ENCODE measurements at places on chromosomes 6 and 20.
A peak's percentile ranks its signal among the peaks of the same experiment; 100 is the strongest.

- no peak for DNase-seq
Measured at GRCh38 chr6:13397359-13398068, 69.2 kb upstream of the TBC1D7 start.

- no peak for DNase-seq
Measured at GRCh38 chr6:41551086-41551700, 5.0 kb downstream of the FOXP4 start.

DNA sequence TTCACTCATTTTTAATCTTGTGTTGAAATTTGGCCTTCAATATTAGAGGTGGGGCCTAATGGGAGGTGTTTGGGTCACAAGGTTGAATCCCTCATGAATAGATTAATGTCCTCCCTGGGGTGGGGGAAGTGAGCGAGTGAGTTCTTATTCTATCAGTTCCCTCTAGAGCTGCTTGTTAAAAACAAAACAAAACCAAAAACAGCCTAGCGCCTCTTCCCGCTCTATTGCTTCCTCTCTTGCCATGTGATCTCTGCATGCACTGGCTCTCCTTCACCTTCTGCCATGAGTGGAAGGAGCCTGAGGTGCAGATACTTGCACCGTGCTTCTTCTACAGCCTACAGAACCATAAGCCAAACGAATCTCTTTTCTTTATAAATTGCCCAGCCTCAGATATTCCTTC is 89.6 kb upstream of the SLC35F1 start:
- no peak for DNase-seq

DNA sequence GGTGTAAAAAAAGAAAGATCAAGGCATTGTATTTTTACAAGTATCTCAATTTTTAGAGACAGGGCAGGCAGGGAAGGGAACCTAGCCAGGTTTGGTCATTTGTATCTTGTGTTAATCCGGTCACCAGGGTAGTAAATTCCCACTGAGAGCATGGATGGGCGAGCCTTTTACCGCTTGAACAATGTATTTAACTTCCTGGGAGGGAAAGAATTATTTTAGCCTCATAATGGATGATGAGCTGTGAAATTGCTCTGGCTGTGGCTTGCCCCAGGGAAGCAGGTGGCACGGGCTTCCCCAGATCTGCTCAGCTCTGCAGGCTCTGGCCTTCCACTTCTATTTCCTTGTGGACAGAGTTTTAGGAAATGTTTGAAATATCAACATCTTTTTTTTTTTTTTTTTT is 72.9 kb downstream of the TOX2 start:
- DNase-seq = no peak

DNA sequence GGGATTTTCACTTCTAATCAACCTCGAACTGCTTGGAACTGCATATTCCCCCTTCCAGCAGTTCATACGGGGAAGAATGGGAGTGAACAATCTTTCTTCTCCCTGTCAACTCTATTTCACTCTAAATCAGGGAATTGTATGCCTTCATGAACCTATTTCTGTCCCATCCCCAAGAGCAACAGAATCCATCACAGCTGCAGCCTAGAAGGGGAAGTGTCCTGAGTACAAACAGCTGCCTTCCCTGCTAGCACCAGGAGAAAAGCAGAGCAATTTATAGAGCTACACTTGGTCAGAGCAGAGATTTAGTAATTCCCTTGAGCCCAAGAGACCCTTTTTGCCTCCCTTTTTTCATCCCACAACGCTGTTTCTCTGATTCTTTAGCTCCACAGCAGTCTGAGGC is 208.4 kb downstream of the ADGRG6 start:
- no peak for DNase-seq

DNA sequence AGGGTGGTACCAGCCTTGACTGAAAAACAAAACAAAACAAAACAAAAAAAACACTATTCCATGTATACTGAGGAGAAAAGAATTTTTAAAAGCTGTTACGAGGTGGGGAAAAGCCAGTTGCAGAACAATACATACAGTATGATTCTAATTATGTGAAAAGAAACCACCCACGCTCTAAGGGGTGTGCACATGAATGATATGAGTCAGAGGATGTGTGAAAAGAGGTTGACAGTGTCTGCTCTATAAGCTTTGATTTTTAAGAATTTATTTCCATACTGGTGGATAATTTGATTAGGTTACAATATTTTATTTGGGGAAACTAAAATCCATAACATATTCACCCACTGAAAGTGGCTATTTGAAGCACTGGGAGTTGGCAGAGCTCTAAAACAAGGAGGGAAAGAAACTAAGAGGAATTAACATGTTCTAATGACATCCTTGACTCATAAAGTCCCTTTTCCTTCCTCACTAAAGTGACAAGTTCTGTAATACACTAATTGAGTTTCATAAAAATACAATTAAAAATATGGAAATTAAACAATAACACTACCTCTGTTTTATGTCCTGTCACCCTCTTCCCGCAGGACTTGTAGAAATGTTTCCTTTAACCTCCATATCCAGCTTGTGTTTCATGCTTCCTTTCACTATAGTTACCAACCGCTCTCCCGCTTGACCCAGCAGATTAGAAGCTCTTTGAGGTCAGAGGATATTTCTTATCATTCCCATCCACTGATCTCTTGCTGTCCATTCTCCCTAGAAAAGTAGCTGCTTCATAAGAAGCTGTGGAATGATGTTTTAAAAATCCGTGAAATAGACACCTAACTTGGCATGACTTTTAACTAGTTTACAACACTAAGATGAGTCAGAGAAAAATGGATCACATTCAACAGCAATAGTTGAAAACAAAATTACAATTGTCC is 118.6 kb upstream of the CCDC28A start:
- peak; percentile 55 for DNase-seq

DNA sequence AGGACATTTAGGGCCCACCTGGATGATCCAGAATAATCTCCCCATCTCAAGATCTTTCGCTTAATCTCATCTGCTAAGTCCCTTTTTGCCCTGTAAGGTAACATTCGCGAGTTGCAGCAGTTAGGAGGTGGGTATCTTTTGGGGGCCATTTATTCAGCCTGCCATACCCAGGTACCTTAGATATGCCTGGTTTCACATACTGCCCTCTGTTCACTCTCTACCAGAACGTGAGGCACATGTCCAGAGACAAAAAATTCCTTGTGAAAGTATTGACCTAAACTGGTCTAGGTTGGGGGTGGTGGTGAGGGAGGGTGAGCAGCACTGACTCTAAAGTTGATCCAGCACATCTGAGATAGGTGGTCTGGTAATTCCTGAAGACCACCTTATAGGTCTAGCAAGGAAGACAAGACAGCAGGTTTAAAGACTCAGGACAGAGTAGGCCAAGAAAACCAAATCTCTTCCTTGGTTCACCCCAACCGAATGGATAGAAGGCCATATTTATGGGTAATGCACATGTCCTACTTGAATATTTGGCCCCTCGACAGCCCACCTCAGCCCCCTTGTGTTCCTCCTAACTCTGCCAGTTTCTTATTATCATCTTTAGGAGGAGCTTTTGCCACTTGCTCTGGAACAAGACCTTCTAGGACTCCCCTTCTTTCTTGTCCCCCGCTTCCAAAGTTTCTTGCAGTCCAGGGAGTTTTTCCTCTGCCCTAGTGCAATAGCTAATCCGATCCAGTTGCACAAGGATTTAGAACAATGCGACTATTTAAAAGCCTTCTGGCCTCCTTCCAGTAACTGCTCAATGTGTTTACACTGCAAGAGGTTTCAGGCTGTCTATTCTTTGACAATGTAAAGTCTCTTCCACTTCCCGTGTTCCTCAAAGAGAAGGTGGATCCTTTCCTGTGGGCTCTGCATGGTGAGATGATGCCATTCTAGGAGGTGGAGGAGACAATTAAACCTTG is 213.0 kb upstream of the LAMP5 start:
- DNase-seq = peak; percentile 68

DNA sequence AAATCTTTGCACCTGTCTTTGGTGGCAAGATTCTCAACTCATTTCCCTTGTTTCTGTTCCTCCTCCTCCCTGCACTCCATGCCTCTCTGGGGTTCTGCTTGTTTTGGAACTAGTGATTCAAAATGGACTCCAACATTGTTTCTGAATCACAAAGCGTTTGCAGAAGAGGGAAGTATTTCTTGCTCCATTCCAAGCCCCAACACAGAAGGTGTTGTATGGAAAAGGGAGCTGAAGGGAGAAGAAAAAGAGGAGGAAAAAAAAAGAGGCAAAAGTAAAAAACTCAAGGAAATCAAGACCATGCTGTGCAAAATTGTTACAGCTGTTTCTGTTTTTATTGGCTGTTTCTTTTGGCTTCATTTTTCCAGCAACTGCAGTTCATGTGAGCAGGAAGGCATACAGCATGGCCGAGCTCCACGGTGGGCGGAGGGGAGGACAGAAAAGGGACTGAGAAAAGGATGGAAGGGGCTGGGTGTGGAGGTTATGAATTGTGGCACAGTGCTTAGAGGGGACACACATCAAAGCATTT is 66.9 kb upstream of the PRL start:
- peak; percentile 22 for DNase-seq

DNA sequence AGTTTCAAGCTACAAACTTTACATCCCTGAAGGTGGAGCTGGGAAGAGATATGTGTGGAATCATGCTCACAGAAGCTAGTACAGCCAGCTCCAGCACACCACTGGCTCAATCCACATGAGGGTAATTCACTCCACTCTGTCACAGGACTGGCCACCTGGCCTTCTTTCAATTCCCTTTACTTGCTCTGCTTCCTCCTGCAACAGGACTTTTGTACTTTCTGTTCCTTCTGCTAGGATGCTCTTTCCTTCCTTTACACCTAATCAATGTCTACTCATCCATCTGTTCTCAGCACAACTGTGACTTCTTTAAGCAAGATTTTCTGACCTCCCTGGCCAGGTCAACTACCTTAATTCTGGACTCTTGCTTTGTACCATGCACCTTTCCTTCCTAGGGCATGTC is 39.4 kb upstream of the MYB start:
- no peak for DNase-seq

DNA sequence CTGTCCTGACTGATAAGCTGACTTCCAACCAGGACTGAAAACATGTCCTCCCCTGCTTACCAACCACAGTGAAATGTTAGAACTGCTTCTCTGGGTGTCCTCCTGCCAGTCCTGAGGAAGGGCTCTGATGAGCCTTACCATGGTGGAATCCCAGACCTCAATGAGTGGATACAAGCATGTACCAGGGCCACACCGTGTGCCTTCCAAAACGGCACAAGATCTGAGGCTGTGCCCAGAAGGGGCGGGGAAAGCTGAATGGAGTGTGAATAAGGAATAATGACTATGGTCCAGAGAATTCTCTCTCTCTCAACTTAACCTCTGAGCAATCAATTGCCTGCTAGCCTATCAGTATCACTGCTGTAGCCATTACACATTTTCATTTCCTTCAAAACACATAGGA is 51.7 kb downstream of the PDE10A start:
- DNase-seq = no peak

GRCh38 chr20:9831032-9831431 is 7.8 kb downstream of the PAK5 start:
- DNase-seq = peak; percentile 16

DNA sequence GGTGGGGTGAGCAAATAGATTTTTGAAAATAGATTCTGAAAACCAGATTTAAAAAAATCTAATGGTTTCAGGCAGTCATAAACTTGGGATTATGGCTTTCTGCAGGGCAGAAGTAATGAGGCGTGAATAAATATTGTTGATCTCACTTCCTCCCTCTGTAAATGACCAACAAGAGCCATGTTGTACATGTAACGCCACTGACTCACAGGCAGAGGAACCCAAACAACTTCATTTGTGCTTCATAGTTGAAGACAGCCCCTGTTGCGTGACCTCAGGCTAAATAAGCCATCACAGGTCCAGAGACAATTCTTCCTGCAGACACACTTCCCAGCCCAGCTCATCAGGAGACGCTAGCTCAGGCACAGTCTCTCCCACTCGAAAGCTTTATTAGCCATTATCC is 59.1 kb upstream of the F13A1 start:
- peak; percentile 8 for DNase-seq

GRCh38 chr20:23926944-23927872 is 47.7 kb upstream of the CST5 start:
- no peak for DNase-seq

DNA sequence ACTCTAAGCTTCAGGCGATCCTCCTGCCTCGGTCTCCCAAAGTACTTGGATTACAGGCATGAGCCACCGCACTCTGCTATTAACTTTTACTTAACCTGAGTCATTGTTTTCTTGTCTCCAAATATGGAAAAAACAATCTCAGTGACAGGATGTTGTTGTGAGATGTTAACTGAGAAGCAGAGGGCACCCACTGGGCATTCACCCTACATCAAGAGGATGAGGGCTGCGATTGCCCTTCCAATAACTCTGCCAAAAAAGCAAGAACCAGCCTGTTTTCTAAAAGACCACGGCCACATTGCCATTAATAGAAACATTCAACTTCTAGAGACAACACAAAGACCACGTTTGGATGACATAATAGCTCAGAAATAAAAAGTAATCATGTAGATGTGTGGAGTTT is 107.6 kb upstream of the SGK1 start:
- DNase-seq = no peak

DNA sequence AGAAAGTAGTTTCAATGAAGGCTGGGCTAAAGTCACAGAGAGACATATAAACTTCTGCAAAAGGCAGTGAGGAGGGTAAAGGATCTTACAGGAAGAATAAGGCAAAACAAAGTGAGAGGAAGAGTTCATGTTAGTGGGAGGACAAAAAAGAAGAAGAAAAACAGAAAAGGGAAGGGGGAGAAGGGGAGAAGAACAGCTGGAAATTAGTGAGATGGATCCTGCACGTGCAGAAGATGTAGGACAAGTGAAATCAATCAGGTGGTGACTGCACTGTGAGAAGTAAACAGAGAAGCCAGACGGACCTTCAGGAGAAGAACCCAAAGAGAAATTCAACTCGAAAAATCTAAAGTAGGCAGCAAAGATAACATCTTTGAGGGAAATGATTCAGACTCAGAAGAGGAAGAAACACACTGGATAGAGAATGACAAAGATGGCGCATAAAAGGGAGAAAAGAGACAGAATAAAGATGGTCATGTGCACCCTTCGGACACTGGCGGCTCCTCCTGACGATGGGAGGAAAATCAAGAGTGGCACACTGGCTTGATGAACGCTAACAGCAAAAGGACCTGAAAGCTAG is 105.9 kb downstream of the MYB start:
- no peak for DNase-seq

- peak; percentile 57 for DNase-seq
Measured at GRCh38 chr6:82554666-82555065, 191.0 kb downstream of the TPBG start.

GRCh38 chr6:87586371-87587077 is 3.3 kb downstream of the RARS2 start:
- DNase-seq = peak; percentile 4

- no peak for DNase-seq
Measured at GRCh38 chr6:43019152-43019551, 2.3 kb upstream of the RRP36 start.

- no peak for DNase-seq
Measured at GRCh38 chr20:34946661-34947060, 8.9 kb downstream of the GSS start.

Data from fibroblast of skin of abdomen (primary cell).